ENCODE measurements at places on chromosomes 6 and 20.

- peak; percentile 77 for DNase-seq
Observed at GRCh38 chr6:90413867-90414266, 117.2 kb upstream of the BACH2 start.

- no peak for DNase-seq
Observed at GRCh38 chr6:136079701-136080565, 170.2 kb downstream of the MTFR2 start.

- no peak for DNase-seq
Observed at GRCh38 chr20:24151621-24152294, 163.2 kb upstream of the GGTLC1 start.

- no peak for DNase-seq
Observed at GRCh38 chr6:135030532-135031178, 24.0 kb downstream of the HBS1L start.

DNA sequence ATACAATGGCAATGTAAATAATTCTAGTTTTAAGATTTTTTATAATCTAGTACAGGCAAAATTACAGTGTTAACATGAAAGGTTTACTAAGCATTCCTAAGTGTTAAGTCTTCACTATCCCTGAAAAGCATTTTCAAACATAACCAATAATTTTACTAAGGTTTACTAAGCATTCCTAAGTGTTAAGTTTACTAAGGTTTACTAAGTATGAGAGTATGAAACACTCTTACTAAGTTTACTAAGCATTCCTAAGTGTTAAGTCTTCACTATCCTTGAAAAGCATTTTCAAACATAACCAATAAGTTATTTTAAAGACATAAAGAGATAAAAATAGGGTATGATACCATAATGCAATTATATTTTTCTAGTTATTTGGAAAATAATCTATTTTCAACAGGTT lies 82.6 kb downstream of the PRSS35 start:
- no peak for DNase-seq

GRCh38 chr6:163866192-163866591 lies 451.7 kb downstream of the QKI start:
- no peak for DNase-seq

GRCh38 chr6:144159223-144159622 lies 8.9 kb downstream of the STX11 start:
- DNase-seq = no peak

- no peak for DNase-seq
Observed at GRCh38 chr20:33791959-33792597, 19.1 kb upstream of the CHMP4B start.

All from umbilical cord (tissue), 2 donors.